Kasumi-1 (cell line): ENCODE measurements at places on chromosomes 2 and 18.
A peak's percentile ranks its signal among the peaks of the same experiment; 100 is the strongest.

- DNase-seq = no peak
Observed at GRCh38 chr2:237639836-237640220, 12.4 kb downstream of the LRRFIP1 start.

GRCh38 chr2:171822525-171823322, 71.3 kb downstream of the SLC25A12 start:
- peak; percentile 80 for DNase-seq

- DNase-seq = no peak
Observed at GRCh38 chr18:75323821-75324585, 103.5 kb downstream of the SMIM21 start.

DNA sequence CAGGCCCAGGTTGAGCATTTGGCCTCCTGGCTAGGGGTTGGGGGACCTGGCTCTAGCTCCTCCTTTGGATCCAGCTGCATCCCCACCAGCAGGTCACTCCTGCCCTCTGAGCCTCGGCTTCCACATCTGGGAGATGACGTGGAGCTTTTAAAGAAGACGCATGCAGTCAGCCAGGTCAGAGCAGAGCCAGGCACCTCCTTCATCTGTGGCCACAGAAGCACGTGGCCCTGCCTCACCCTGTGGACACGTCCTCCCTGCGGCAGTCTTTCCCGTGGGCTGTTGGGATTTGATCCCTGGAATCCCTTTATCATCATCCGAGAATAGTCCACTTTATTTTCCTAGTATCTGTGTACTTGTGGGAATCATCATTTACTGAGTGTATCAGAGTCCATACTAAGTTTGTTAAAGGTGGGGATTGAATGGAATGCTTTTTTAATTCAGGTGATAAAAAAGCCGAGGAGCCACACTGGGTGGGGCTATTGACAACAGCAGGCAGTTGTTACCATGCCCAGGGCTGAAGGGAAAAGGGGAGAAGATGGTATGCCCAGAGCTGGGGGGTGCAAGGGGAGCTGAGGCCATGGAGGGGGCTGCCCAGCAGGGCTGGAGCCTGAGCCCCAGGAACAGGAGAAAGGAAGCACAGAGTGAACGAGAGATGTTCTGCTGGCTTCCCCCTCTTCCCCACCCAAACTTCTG, 170.1 kb downstream of the LAMA1 start:
- no peak for DNase-seq

DNA sequence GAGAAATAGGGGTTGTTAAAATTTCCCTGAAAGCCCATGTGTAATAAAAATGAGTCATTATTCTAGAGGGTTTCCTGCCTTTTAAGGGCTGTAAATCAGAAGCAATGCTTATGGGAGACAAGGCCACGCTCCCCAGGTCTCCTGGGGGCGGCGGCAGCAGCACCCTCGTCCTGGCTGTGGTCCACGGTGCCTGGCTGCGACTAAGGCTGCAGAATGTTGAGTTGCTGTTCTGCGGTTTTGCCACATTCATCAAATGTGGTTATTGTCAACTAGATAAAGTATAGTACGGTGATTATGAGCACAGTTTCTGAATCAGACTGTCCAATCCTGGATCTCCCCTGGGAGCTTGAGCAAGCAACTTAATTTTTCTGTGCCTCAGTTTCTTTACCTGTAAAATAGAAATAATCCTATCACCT, 11.9 kb upstream of the AGFG1 start:
- no peak for DNase-seq

DNA sequence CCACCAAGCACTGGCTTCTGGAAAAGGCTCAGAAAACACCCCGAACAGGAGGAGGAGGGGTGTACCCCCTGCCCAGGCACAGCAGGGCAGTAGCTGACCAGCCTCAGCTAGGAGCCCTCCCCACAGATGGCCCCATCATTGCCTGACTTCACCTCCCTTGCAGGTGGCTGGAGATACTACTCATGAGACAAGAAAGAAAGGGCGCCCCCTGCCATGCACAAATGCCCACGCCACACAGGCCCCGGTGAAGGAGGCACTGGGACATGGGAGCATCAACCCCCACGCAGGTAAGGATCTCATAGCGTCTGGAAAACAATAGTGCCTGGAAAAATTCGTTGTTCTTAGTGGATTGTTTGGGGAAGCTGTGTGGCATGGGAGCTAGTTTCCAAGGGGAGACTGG, 240.6 kb downstream of the TFCP2L1 start:
- no peak for DNase-seq

GRCh38 chr2:63842149-63843061, 709 bp downstream of the UGP2 start:
- peak; percentile 32 for DNase-seq

GRCh38 chr2:178397002-178397605, 53.9 kb downstream of the PRKRA start:
- peak; percentile 81 for DNase-seq

DNA sequence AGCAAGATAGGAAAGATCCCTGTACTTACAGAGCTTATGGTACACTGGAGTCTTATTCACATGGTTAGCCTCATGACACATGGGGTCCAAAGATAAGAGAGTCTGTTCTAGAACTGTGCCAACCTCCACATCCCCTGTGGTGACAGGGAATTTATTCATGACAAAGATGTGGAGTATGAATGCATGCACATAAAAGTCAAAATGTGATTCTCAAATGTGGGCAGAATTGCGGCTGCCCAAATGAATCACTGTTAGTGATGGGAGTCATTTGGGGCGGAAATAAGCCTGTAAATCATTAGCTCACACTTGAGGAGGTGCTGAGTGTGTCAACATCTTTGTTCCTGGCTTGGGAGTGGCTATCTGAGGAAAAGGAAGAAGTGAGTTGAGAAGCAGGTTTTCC, 560.6 kb downstream of the SLC4A3 start:
- DNase-seq = no peak
